ENCODE measurements at places on chromosomes 7 and 10.
A peak's percentile ranks its signal among the peaks of the same experiment; 100 is the strongest.

DNA sequence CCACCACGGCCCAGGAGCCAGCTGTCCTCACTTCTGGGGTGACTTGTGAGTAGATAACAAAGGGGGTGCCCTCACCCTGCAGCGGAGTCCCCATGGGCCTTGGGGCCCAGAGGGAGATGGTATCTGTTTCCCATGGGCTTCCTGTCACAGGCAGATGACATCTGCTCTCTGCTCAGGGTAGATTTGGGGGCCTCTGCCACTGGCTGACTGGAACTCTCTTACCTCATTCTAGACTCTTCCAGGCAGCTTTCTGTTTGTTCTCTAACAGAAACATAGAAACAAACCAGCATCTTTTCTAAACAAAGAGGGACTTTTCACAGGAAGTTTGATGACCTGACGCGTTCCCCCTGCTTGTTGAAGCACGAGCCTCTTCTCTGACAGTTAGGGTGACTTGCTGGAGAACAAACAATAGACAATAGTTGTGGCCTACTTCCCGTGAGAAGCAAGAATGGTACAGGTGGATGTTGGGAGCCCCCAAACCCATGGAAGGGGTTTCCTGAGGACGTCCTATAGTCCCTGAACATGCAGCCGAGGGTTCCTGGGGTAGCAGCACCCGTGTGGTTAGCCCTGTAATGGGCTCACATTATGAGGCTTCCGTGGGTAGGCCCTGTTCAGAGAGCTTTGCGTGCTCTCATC, 61.6 kb downstream of the GRK5 start:
- DNase-seq = peak; percentile 33

DNA sequence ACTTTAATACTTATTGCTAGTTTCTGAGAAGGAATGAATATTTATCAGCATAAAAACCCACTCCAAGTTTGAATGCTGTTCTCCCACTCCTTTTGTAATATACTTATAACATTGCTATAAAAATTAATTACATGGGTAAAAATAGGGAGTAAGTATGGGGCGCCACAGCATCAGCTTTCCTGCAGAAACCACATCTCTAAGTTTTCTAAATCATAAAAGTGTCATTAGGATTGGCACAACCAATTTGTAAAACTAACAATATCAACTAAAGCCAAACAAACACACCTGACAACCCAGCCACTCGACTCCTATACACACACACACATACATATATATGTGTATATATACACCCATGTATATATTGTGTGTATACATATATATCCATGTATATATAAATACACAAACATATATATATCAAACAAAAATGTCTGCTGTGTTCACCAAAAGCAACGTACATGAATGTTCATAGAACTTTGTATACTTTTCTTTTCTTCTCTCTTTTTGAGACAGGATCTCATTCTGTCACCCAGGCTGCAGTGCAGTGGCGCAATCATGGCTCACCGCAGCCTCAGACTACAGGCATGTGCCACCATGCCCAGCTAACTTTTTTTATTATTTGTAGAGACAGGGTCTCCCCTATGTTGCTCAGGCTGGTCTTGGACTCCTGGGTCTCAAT, 14.8 kb upstream of the LRRC17 start:
- DNase-seq = no peak

GRCh38 chr10:93006435-93007039, 54.1 kb upstream of the CYP26C1 start:
- no peak for DNase-seq

GRCh38 chr7:105131033-105131656, 117.1 kb downstream of the KMT2E start:
- no peak for DNase-seq

DNA sequence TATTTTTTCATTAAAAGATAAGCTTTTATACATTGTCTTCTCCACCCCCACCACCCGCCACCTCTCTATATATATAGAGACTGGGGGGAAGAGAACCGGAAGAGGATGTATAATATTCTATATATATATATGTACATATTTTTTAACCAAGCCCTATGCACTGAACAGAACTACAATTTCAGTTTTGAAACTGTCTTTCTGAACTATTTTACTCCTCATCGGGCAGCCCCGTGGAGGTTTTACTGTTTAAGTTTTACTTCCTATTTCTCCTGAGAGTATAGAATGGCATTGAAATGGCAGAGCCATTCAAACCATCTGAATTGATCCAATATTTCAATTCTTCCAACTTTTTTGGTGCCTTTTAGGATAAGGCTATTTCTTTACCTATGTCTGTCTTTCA, 1047.1 kb downstream of the NRG3 start:
- DNase-seq = no peak

DNA sequence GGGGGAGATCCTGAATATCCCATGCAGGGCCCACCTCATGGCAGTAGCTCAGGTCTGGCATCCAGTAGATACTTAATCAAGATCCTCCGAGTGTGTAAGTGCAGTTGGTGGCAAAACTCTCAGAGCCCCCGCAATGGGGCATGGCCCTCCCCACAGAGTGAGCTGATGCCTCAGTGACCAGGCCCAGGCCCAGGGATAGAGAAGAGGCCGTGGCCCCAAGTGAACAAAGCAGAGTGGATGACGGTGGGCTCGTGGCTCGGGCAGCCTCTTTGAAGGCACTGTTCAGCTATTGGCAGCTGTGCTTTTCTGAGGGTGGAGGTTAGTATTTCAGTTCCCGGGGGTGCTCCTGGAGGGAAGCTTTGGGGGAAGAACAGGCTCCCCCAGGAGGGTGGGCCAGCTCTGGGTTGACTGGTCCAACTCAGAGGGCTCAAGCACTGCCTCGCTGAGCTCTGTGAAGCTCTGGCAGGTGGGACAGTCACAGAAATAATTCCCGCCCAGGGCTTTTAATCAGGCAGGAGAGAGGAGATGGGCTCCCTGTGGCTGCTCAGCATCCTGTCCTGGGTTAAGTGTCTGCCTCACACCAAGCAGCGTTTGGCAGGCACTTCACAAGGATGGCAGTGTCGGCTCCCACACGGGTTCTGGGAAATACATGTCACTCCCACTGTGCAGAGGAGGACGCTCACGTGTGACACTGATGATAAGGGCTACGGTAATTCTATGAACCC, 583.6 kb downstream of the TCERG1L start:
- DNase-seq = no peak

- DNase-seq = no peak
These were observed 39.7 kb upstream of the SLC35B4 start for GRCh38 chr7:134356421-134356936.

GRCh38 chr10:59807629-59808620, 54.7 kb upstream of the MRLN start:
- no peak for DNase-seq

GRCh38 chr7:131164025-131164925, 163.4 kb upstream of the MKLN1 start:
- no peak for DNase-seq

DNA sequence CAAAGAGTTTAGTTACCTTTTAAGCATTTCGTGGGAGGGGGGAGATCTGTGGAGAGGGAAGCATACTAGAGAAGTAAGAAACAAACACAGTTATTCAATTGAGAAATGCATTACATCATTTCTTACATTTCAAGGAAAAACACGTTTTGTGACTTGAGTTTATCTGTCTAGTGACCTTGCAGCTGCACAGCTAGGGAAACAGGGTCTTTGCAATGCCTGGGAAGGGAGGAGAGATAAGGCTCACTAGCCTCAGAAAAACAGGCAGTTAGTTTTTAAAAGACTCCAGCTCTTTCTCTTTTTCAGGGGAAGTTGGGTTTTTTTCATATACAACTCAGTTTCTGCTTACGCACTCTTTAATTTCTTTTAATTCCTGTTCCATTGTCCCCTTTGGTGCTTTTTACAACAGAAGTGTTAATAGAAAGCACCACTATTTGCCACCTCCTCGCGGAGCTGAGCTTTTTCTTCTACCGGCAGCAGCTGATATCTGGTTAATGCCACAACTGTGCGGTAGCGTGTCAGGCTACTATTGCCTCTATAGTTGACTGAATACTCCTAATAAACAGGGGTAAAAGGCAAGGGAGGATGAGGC, 5.6 kb downstream of the CYP3A43 start:
- no peak for DNase-seq

DNA sequence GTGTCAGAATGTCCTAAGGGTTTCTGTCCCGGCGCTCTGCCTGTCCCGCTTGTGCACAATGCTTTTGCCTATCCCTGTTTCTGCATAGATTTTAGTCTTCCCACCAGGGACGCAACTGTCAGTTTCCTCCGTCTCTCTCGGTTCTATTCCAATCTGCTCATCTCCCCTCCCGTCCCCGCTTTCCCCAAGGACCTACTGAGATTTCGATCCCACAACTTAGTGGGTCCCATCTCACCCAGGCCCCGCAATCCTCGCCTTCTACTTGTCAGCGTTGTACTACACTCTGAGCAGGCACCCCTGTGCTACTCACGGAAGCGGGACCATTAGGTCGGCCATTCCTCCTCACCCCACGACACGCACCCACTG, 519 bp upstream of the ZNF655 start:
- DNase-seq = no peak

DNA sequence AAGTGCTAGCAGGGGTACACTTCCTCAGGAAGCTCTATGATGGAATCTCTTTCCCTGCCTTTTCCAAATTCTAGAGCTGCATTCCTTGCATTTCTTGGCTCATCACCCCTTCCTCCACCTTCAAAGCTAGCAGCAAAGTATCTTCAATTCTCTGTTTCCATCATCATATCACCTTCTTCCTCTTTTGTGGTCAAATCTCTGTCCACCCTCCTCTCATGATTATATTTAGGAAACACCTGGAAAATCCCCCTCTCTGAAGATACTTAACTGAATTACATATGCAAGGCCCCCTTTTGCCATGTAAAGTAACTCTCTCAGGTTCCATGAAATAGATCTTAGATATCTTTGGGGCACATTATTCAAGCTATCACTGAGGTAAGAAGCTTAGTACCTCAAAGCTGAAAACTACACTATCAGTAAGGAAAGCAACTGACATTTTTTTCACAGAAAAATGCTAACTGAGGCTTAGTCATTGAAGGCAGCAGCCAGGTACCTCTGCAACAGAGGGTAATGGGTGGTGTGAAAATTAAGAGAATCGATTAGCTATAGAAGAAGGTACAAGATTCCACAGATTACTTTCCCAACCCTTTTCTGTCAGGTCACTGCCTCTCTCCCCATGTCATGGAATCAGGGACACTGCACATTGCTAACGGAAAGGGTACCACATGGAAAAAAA, 197.3 kb downstream of the MACC1 start:
- DNase-seq = no peak

DNA sequence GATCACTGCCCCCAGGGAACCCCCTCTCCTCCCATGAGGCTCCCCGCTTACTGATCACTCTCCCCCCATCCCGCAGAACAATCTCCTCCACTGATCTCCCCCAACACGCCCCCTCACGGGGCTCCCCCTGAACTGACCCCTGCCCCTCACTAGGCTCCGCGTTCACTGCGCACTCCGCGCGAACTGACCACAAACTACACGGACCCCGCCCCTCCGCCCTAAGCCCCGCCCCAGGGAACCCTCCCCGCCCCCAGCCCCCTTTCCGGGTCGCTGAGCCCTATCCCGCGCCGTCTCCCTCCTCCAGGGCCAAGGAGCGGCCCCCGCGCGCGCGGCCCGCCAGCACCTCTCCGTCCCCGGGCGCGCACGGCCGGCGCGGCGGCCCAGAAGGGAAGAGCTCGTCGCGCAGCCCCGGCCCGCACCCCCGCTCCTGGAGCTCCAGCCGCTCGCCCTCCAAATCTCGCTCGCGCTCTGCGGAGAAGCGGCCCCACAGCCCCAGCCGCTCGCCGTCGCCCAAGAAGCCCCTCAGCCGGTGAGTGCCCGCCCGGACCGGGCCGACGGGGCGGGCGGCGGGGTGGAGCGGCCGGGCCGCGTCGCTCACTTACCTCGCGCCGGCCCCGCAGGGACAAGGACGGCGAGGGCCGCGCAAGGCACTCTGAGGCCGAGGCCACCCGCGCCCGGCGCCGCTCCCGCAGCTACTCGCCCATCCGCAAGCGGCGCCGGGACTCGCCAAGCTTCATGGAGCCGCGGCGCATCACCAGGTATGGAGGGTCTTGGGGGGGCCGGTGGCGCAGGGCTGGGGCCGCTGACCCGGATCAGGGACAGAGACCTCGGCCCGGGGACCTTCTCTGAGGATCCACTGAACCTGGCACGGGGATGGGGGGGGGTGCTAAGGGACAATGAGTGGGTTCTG, 19.9 kb upstream of the HSPB1 start:
- no peak for DNase-seq

DNA sequence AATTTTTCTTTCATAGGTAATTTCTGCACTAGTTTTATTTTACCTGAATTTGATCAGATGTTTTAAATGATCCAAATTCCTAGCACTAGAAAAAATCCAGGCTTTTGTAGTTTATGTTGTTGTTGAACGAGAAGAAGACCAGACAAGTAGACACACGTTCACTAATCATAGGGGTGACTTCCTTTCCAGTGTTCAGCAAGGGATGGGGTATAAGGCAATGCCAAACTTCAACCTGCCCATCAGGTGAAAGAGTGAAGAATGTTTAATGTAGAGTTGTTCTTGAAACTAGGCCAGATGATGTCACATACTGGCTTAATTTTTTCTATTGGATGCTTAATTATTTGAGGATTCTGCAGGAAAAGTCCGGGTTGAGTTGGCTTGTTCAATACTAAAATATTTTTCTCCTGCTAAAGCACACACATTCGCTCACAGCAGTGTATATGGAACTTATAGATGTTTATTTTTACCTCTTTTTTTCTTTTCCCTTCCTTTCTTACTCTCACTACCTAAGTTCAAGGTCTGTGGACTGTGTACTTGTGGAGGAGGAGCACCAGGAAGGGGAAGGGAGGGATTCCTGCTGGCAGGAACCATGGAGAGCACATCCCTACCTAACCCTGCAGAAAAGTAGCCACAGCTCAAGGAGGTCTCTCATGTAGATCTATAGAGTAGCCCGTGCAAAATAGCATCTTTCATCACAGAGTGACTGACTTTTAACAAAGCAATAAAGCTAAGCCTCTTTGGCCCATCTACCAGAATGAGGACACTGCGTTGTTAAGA, 23.1 kb upstream of the AKR1E2 start:
- no peak for DNase-seq

DNA sequence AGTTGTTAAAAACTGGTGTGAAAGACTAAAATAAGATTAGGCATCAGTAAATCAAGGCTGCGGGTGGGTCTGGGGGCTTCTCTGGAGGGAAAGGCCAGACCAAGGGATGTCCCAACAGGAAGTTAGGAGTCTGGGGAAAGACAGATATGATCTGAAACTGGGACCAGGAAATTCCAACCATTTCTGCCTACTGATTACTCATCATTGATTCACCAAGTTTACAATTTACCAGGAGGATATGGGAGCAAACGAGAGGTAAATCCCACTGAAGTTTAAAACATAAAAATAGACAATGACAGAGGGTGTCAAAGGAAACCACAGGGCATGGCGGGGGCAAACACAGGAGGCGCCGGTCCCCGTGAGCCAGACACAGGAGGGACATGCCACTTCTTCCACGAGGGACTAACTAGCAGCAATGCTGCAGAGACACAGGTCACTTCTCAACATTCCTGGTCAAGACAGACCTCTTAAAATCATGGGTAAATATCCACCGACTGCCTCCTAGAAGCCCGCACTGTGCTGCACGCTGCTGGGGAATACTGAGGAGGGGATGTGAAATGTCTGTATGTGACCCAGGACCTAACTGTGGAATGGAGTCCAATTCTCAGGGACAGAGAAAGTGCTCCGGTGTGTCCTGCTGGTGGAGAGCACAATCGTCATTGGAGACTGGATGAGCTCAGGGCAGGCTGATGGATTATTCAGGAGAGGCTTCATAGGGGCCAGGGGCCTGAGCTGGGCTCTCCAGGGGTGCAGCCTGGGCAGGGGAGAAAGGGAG, 153.4 kb upstream of the KLF14 start:
- DNase-seq = no peak

GRCh38 chr7:50939021-50939420, 156.3 kb upstream of the GRB10 start:
- no peak for DNase-seq
